ENCODE measurements at places on chromosomes 13 and 19.

- DNase-seq, result no peak
These were observed 1643.4 kb upstream of the MIR17HG start for GRCh38 chr13:89704040-89704439.

GRCh38 chr13:98243929-98244272 is 66.8 kb upstream of the RNF113B start:
- DNase-seq, result no peak

DNA sequence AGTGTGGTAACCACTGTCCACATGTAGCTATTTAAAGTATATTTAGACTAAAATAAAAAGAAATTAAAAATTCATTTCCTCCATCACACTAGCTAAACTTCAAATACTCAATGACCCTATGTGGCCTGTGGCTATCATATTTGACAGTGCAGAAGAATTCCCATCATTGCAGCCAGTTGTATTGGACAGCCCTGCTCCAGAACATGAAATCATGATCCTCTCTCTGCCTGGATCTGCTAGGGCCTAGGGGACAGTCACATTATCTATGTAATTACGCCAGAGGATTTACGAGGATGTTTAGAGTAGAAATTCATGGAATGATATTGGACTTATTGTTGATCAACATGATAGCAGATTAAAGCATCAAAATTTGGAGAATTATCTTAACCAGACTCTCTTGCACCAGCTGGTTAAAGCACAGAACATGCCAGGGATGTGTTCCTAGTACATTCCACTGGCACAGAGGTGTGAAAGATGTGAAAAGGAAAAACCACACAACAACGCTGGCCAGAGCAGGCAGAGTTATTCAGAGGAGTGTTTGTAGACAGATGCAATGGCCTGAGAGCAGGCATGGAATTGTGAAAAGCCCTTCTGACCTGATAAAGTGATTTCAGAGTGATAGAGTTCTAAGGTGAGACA is 108.9 kb upstream of the STARD13 start:
- no peak for DNase-seq

DNA sequence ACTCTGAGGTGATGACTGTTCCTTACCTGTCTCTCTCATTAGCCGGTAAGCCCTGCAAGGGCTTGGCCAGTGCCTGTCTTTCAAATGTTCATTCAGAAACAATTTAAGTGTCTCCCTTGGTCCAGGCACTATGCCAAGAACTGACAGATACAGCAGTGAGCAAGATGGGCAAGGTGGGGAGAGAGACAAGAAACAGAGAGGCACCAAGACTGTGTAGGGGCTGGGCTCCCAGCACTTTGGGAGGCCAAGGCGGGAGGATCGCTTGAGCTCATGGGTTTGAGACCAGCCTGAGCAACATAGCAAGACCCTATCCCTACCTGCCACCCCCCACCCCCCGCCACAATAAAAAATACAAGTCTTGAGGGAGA is 1.3 kb upstream of the CCNE1 start:
- no peak for DNase-seq

GRCh38 chr13:91017031-91017668 is 330.3 kb upstream of the MIR17HG start:
- DNase-seq, result peak; percentile 53

- peak; percentile 70 for DNase-seq
These were observed 319.5 kb upstream of the OBI1 start for GRCh38 chr13:78978381-78978998.

DNA sequence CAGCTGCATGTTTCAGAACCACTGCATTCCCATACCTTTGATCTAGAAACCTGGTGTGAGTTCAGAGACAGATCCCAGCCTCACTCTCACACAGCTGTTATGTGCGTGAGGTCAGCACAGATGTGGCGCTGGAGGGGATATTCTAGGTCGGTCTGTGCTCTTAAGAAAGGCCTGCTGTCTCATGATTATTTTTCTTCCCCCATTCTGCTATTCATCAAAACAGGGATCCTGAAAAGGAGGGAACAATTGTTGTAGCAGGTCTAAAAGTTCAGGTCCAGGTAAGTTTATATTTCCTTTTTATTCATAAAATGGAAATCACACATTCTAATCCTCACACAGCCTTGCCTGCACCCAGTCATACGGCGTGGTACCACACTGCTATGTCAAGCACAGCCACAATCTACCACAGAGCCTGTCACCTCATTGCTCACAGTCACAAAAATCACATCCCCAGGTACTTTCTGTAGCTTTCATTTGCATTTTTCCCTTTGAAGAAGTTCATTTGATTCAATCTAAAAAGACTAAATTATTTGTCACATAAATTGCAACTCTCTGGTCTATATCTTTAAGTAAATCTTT is 867 bp downstream of the ZNF546 start:
- DNase-seq, result no peak

DNA sequence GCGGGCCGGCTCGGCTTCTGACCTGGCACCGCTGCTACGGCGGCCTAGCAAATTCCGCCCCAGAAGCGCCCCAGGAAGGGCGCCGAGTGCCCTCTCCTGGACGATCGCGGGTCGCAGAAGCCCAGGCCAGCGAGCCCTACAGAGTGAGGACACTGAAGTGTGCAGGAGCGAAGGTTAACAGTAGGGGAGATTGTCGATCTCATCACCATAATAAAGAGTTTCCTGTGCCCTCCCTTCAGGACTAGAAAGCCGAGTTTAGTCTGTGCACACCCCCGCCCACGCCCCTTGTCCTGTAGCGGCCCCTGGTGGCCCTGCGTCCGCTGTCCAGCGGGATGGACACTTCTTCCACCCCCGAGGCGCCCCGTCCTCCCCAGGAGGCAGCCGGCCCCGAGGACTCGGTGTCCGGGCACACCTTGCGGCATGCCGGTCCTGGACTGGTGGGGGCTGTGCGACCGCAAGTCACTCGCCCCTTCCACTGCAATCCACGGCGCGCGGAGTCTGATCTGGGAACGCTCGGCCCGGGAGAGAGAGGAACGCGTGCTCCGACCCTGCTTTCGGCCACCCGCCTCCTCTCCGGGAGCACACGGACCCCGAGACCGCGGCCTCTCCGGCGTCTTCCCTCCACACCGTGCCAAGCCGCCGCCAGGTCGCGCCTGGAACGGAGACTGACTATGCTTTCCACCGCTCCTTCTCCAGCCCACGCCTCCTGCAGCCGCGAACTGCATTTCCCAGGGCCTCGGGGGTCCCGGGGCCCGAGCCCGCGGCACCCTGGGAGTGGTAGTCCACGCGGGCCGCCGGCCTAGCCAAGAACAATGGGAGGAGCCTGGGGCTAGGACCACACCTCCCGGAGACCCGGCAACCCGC is 770 bp upstream of the KMT2B start:
- DNase-seq, result peak; percentile 97

GRCh38 chr13:91042870-91043269 is 304.6 kb upstream of the MIR17HG start:
- no peak for DNase-seq

- no peak for DNase-seq
These were observed 3.6 kb downstream of the ANO8 start for GRCh38 chr19:17331045-17331558.

DNA sequence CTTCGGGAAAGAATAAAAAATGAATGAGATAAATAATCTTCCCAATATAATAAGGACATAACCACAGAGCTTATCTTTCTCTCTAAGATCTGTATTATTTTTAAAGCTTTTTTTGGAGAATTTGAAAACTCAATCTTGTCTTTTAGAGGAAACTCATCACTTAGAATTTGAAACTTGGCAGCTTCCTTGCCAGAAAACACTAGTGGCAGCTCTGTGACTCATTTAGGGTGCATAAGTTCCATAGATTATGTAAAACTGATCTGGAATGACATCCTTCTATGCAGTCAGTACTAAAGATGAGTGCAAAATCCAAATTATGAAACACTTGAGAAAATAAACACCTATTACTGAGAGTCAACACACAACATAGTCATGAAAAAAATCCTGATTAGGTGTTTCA is 848.0 kb downstream of the DACH1 start:
- DNase-seq, result no peak

DNA sequence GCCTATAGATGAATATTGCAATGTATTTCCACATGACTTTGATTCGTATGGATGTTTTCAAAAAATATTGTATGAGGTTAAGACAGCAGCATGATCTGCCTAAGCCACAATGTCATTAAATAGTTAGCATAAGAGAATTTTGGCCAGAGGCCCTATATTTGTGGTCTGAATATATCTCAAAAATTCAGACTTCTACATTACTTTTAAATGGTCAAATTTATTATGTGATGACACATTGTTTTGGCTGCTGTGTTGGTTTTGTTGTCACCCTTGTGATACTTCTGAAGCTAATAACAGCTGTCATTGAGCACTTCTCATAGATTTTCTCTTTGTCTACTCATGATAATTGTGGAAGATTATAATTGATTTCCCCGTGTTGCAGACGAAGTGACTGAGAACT is 288.2 kb downstream of the MYO16 start:
- no peak for DNase-seq

GRCh38 chr13:86087244-86087643 is 288.0 kb upstream of the SLITRK6 start:
- DNase-seq, result no peak

DNA sequence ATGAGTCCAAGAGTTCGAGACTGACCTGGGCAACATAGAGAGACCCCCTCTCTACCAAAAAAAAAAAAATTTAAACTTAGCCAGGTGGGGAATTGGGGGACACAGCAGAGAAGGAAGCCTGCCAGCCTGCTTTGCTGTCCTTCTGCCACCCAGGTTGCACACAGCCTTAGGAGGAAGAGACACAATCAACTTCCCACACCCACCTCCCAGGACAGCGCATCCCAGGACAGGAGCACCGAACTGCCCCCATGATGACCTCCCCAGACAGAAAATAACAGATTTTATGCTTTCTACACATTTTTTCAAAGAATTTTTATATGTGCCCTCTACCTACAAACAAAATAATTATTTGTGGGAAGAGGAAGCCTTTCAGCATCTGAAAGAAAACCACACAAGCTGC is 126.0 kb upstream of the ZNF507 start:
- DNase-seq, result no peak

- no peak for DNase-seq
These were observed 5.6 kb upstream of the SPIB start for GRCh38 chr19:50413096-50413495.

GRCh38 chr19:10508036-10508435 is 4.9 kb upstream of the KEAP1 start:
- no peak for DNase-seq

DNA sequence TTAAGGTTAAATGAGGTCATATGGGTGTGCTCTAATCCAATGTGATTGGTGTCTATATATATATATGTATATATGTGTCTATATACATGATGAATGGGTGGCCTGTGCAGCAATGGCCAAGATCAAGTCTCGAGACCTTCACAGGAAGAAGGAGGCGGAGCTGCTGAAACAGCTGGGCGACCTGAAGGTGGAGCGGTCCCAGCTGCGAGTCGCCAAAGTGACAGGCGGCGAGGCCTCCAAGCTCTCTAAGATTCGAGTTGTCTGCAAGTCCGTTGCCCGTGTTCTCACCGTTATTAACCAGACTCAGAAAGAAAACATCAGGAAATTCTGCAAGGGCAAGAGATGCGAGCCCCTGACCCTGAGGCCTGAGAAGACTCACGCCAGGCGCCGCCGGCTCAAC is 109.8 kb downstream of the EFNB2 start:
- no peak for DNase-seq

- no peak for DNase-seq
These were observed 805 bp downstream of the TMEM205 start for GRCh38 chr19:11345122-11345803.

DNA sequence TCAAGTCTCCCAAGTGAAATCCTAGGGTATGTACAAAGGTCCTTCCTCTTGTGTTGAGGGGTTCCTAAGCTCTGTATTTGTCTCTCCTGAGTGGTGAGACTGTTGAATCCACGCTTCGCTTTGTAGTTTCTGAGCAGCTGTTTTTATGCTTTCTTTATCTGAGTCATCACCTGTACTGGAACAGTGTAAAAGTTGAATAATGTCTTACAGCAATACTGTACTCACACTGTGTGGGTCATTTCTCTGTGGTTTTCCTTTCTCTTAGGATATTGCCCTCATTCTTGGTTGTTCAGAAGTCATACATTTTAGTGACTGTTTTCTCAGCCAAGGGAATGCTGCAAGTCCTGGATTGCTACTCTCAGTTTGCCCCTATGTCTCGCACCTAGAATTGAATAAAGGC is 1596.6 kb downstream of the SLITRK5 start:
- DNase-seq, result no peak

- DNase-seq, result no peak
These were observed 837.0 kb downstream of the SLITRK6 start for GRCh38 chr13:84962141-84962750.

GRCh38 chr13:110633776-110634175 is 18.4 kb downstream of the NAXD start:
- DNase-seq, result no peak

DNA sequence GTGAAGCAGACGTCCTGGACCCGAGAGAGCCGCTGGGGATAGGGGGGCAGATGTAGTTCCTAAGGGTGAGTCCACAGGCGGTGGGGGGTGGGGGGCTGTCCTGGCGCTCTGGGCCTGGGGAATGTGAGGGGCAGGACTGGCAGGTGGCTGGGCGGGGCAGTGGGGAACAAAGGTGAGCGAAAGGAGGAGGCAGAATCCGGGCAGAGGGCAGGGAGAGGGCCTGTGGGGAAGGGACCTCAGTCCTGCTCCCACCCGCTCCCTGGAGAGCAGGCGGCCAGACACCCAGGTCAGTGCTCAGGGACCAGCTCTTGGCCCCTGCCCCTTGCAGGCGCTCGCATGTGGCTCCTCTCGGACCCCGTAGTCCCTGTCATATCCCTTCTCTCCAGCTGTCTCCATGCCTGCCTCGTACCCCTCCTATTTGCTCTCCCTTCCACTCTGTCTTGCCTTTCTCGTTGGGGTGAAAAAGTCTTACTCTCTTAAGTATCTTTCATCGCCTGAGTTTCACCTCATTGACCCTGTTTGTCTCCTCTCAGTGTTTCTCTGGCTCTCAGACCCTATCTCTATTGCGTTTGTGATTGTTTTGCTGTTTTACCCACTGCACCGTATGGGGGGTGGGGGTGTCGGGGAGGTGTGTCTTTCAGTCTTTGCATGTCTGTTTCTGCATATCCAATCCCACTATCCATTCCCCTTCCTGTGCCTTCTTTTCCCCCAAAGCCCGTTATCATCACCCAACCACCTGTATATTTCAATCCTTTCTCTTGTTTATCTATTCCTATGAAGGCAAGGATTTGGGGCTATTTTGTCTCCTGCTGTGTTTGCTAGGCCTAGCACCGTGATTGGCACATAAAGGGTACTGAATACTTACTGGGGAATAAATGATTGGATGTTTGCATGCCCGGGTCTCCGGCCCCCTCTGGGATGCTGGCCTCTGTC is 5.8 kb downstream of the SPHK2 start:
- peak; percentile 55 for DNase-seq

DNA sequence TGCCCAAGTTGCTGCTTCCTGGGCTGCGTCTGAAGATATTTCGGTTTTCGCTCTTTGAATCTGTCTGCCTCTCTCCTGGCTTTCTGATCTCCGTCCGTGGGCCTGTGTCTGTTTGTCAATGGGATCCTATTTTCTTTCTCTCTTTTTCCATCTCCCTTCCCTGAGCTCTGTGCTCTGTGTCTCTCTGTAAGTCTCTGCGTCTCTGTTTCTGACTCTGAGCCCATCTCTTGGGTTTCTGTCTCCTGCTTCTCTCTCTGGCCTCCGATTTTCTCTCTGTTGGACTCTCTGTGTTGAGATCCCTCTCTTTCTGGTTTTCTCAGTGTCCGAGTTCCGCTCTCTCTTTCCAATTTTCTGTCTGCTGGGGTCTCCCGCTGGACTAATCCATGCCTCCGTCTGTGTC is 1.7 kb downstream of the PRKCG start:
- DNase-seq, result no peak

All from HAP-1 (cell line).